Activated naive CD4-positive, alpha-beta T cell treated with anti-CD3 and anti-CD28 coated beads, Interleukin-2, amount 10 ng/mL, durations not matched to agents 7 days and 5 days (primary cell): ENCODE measurements at places on chromosomes 5 and 9.

- DNase-seq = no peak
Measured at GRCh38 chr5:100550531-100551051, 15.4 kb downstream of the FAM174A start.

- no peak for DNase-seq
Measured at GRCh38 chr5:177302354-177303110, 987 bp downstream of the RAB24 start.

GRCh38 chr9:21965401-21965951 is 28.7 kb downstream of the CDKN2A start:
- DNase-seq = peak; percentile 71

DNA sequence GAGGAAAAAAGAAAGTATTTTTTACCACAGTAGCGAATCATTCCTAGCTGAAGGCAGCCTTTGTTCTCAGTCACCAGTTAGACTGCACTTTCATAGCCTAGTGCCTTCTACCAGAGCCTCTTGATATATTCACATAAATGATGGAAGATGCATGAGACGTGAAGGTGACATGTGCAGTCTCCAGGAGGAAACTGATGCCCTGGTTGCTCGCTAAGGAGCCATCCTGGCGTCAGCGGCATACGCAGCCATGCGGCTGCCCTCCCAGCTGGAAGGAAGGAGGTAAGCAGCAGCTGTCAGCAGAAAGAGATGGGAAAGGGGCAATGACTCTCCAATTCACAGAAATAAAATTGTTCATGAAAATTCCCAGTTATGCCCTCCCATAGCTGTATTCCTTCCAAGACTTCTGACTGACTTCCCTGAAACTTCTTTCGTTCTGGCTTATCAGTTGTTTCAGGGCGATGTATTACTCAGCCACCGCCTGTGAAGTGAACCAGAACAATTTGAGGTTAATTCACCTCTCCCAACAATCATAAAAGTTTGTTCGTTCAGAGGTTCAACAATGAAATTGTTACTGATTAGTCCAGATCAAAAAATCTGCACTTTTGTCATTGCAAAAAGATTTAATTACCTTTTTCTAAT is 331.2 kb downstream of the NR2F1-AS1 start:
- no peak for DNase-seq

DNA sequence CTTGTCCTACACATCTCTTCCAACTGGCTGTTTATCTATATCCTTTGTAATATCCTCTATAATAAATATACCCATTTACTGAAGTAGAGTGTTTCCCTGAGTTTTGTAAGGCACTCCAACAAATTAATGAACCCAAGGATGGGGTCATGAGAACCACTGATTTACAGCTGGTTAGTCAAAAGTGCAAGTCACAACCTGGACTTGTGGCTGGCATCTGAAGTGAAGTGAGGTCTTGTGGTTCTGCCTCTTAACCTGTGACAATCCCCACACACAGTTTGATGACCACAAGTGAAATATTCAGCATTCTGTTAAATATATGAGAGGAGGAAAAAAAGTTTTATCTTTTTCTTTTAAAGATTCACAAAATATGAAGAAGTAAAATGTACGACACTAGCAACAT is 126.1 kb downstream of the NR2F1-AS1 start:
- no peak for DNase-seq

- no peak for DNase-seq
Measured at GRCh38 chr9:37919956-37920335, 16.0 kb upstream of the SLC25A51 start.

- peak; percentile 95 for DNase-seq
Measured at GRCh38 chr5:127030259-127031146, at the start of gene MARCHF3. MARCHF3 (minus strand) TSS chr5:127030558; CDS start chr5:126918171, 112,387 bp downstream.

DNA sequence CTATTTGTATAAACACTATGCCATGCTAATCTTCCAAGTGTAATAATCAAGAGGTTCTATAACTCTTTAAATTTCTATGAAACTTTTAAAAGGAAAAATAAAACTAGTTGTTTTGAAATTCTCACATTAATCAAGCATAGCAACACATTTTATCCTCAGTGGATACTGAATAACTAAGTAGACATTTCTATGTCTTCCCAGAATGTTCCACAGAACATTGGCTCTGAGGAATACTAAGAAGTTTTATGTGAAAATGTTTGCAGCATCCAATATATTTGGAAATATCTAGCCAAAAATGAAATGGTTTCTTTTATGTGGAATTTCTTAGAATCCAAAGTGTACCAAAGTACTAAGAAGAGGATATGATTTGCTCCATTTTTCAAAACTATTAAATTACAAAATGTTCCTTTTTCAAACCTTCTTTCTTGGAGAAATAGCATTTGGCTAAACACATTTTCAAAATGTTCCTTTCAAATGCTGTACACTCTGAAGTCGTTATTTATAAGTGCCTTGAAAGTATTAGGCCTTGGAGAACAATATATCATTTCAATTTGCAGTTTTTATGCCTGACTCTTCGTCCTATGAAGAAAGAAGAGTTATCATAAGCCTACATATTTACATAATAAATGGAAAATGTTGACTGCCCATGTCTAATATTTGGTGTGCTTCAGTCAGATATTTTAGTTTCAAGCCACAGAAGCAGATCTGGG is 175.6 kb upstream of the COX7C start:
- DNase-seq = no peak

DNA sequence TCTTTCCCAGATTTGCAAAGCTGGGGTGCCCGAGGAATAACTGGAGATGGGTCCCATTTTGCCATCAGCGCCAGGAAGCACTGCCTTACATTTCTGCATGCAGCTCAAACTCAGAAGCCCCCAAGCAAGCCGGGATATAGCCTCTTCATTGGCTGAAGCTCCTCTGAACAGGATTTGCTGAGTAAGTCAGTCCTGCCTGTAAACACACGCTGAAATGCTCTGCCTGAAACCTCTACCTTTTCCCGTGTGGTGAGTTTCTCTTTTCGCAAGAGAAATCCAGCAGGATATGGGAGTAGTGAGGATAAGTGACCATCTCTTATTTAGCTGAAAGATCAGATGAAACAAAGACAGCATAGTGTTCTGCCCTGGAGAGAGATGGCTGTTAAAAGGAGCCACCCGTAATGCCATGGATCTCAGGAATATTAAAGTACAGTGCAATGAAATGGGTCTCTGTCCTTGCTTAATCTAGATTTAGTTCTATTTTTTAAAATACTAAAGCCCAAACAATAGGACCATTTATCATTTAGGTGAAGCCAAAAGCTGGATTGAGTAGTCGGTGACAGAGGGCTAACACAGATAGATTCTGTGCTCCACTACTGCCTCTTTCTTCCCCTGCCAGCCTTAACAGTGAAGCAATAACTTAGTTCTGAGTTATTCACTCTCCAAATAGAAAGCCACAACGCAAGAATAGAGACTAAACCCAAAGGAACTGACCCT is 177.5 kb upstream of the PPP2R2B start:
- DNase-seq = no peak

GRCh38 chr9:37943345-37944265 is 39.7 kb upstream of the SLC25A51 start:
- no peak for DNase-seq

DNA sequence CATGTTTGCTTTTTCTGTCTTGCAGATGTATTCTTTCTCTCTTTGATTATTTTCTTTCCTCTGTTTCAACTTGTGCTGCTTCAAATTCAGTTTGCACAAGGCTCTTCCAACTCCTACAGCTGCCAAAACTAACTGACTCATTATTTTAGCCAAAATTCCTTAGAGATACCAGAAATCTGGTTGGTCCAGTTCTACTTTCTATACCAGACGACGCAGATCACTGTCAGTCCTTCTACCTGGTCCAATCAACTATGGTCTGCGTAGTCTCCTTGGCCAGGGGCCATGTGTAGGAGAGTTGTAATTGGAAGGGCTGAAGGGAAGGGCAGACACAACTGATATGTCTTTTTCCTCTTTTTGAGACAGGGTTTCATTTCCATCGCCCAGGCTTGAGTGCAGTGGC is 51.9 kb upstream of the JAK2 start:
- DNase-seq = no peak

DNA sequence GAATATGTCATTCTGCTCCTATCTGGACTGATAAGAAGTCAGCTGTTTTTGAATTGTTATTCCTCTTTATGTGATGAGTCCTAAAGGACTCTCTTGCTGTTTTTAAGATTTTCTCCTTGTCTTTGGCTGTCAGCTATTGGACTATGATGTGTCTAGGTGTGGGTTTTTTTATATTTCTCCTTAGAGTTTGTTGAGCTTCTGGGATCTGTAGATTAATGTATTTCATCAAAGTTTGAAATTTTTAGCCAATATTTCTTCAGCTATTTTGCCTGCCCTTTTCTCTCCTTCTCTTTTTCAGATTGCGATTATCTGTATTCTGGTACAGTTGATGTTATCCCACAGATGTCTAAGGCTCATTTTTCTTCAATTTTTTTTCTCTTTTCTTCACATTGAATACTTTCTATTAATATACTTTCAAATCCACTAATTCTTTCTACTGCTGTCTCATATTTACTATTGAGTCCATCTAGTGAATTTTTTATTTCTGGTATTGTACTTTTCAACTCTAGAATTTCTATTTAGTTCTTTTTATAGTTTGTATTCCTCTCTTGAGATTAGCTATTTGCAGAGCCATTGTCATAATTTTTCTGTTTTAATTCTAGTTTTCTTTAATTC is 31.1 kb downstream of the RPS23 start:
- no peak for DNase-seq
